ENCODE measurements at places on chromosomes 2 and 18.

DNA sequence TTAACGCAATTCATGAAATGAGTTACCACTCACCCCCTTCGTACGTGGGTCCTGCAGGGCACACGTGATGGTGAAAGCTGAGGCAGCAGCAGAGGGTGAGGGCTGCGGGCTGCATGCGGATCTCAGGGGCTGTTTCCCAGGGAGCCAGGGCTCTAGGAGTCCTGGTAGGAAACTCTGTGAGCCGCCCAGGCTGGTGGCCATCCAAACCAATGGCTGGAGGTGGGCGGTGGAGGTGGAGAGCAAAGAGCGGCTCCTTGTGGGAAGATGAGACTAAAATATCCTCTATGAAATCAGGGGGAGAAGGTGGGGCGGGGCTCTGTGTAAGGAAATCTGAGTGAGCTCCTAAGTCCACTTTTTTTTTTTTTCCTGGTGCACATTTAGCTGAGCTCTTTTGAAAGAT is 120.1 kb upstream of the SLC1A4 start:
- no peak for DNase-seq

DNA sequence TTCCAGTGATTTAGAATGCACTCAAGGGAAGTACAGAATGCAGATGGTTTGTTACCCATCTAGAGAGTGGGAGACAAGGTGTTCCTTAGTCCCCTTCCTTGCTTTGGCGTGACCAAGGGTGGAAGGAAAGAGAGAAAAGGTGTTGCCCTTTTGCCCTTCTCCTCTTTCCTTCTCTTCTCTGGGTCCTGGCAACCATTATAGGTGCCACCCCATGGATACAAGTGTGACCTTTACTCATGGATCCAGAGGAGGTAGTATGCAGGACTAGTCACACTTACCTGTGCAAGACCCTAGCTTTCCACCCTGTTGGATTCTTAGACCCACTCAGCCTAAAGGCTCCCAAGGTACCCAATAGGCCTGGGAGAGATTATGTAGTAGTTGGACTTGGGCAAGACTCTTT is 11.6 kb upstream of the RBFA start:
- no peak for DNase-seq

GRCh38 chr2:24912986-24913385 is 7.1 kb downstream of the ADCY3 start:
- no peak for DNase-seq

DNA sequence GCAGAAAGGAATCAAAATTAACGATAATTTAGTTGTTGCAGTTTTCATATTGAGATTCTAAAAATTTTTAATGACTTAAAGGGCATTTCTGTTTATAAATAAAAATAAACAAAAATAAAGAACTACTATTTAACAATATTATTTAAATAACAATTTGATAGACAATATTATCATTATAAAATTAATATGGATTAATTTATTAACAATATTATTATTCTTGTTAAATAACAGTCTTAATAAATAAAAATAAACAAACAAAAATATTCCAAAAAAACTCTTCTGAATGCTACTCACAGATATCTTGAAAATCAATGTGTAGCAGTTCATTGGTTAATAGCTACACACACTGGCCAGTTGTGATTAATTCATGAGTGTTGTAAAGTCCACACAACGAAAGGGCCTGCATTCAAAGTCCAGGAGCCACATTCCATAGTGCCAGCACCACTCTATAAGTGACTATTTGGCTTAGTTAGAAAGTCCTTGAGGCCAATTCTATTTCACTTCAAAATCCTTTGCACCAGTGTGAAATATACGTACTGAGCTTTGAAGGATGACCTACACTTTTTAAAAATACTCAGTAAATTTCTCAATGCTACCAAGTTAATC is 117.1 kb downstream of the ZNF521 start:
- no peak for DNase-seq

- no peak for DNase-seq
Observed at GRCh38 chr2:105032476-105032875, 5.4 kb upstream of the MRPS9 start.

DNA sequence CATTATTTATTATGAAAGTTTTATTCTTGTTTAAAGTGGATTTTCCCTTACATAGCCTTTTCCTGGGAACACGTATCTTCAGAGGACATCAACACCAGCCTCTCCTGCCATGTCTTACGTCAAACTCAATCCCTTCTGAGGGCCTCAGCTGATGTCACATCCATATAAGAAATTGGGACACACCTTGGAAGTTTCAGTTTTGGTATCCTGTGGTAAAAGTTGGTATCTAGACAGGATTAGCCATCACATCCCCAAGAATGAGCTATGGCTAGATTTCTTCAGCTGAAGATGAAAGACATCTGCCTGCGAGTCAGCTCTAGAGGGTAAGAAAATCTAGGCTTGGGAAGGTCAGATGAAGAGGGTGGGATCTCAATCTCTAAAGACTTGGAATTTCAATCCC is 75.8 kb upstream of the ZNF516 start:
- no peak for DNase-seq
